ENCODE measurements at places on chromosomes 13 and 19.

GRCh38 chr13:80145171-80145690, 195.7 kb downstream of the SPRY2 start:
- DNase-seq, result no peak

- no peak for DNase-seq
These were observed 191.8 kb downstream of the PCCA start for GRCh38 chr13:100280681-100281080.

DNA sequence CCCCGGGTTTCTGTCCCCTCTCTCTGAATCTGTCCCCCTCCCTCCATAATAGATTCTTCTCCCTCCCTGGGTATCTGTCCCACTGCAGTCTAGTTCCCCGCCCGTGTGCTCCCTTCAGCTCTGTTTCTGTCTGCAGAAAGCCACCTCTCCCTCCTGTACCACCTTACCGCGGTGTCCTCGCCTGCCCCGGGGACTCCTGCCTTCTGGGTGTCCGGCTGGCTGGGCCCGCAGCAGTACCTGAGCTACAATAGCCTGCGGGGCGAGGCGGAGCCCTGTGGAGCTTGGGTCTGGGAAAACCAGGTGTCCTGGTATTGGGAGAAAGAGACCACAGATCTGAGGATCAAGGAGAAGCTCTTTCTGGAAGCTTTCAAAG, 1.3 kb downstream of the FCGRT start:
- peak; percentile 52 for DNase-seq

DNA sequence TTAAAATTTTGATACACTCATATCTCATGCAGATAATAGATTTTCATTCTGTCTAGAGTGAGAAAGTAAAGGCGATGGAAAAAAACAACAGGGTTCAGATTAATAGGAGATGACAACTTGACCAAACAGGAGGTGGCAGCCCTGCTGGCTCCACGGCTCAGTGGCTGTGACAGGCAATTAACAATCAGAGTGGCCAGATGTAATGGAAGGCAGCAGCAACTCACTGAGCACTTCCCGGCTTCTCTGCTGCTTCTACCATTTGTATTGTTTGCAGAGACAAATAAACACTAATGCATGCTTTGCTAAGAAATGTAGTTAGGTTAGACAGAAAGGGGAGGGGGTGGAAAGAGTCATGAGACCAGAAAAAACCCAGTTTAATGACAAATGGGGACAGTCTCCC, 473.0 kb upstream of the SLC10A2 start:
- no peak for DNase-seq

- DNase-seq, result no peak
These were observed 26.6 kb downstream of the ATP11A start for GRCh38 chr13:112716461-112716820.

All from H1 (cell line).